ENCODE measurements at places on chromosomes 1 and 21. TPM values are rescaled to one million over a fixed set of nuclear protein-coding genes. Genes with fewer than 3 reads are reported as not detected.

DNA sequence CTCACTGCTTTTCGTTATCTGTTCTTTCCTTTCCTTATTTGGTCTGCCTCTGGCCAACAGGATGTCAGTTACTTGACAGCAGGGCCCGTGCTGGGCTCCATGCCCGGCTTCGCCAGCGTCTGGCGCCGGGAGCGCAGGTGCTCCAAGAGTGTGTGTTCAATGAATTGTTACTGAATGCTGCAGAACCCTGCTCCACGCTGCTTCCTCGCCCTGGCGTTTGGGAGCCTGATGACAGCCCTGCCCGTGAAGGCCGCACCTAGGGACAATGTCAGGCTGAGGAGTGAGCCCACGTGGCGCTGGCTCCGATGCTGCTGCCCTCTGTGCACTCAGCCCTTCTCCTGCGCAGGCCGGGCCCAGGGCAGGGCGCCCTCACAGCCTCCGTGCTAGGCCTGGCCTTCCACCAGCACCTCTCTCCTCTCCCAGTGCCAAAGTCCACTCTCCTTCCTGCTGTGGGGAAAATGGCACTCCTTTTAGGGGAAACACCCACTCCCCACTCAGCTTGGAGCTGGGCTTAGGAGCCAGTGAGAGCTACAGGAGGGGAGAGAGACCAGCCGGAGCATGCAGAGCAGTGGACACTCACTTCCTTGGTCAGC lies 51.4 kb downstream of the ACBD3 start:
- DNase-seq = peak; percentile 64

DNA sequence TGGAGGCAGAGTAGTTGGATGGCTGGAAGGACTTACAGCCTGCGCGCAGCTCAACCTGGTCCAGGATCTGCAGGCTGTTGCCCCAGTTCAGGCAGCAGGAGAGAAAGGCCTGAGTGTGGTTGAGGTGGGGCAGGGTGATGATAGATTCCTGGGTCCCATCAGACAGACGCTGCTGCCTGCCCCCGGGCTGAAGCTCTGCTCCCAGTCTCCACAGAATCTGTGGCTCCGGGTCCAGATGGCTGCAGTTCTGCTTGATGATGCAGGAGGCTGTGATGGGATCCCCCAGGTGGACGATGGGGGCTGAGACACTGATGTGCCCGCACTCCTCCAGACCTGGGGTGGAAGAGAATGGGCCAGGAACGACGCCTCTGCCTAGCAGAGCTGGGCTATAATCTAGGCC lies 7.4 kb downstream of the CSF3R start:
- no peak for DNase-seq

DNA sequence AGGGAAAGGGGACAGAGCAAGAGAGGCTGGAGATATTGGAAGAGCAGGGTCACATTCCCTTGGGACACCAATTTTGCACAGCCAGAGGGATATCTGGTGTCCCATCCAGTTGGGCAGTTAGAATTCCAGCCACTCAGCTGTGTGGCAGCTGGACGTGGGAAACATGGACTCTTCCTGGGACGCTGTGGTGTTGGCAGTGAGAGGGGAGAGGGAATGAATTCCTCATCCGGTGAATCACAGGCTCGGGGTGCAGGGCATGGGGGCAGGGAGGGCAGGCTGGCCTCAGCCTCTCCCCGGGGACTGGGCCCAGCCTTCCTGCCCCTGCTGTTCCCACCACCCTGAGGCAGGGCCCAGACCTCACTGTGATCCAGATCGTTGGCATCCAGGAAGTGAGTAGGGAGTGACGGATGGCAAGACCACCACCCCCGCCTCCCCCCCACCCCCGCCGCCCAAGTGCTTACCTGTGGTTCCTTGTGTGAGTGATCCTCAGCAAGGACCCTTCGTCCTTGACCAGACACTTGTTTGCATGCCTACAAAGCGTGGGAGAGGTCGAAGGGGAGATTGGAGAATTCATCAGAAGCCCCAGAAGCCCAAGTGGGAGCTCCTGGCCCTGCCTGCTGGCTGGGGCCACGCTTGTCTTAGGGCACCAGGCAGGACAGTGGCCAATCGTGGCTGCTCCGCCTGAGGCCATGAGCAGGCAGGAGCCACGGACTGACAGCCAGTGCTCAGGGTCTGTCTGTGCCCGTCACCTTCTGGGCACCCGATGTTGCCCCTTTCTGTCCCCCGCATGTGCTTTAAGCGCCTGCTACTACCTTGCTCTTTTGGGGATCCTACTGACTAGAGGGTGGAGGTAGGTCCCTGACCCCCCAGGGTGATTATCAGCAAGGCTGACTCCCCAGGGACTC lies 8.7 kb downstream of the WNT3A start:
- DNase-seq = peak; percentile 27

Gene IFNAR1
- 19.2 TPM for total RNA-seq

DNA sequence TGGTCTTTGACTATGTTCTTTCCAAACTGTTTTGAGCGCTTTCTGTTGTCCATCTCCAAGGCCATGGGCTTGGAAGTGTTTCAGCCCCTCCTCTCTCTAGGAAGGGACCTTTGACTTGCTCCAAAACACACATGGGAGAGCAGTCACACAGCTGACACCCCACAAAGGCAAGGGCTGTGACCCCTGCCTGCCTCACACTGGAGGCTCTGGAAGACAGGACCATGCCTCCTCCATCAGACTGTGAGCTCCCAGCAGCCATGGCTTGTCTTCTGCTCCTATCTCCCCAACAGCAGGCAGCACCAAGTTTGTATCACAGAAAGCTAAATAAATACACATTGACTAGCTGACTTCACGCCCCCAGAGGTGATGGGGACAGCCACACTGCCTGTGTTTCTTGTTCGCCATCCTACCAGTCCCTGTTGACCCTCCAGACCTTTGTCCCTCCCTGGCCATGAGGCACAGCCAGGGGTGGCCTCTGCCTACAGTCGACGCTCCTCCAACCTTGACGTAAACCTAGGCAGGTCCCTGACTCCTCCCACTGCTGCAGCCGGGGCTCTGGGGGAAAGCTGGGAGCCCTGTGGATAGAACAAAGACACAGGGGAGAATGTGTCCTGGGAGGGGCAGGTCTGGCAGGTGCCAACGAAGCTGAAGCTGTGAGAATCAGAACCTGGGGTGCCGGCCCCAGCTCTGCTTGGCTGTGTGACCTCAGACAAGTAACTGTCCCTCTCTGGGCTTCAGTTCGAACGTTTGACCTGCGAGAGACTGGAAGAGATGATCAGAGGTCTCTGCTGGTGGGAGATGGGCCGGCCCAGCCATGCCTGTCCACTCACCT lies 4.8 kb downstream of the PLA2G2F start:
- no peak for DNase-seq
